ENCODE measurements at places on chromosomes 5 and 9. TPM values are rescaled to one million over a fixed set of nuclear protein-coding genes. Genes with fewer than 3 reads are reported as not detected.

CTSV gene
- 3.0 TPM for total RNA-seq

MRPL36 gene
- total RNA-seq: 45.6 TPM

- no peak for DNase-seq
These were observed 68.0 kb downstream of the UNC13B start for GRCh38 chr9:35229779-35230143.

DNA sequence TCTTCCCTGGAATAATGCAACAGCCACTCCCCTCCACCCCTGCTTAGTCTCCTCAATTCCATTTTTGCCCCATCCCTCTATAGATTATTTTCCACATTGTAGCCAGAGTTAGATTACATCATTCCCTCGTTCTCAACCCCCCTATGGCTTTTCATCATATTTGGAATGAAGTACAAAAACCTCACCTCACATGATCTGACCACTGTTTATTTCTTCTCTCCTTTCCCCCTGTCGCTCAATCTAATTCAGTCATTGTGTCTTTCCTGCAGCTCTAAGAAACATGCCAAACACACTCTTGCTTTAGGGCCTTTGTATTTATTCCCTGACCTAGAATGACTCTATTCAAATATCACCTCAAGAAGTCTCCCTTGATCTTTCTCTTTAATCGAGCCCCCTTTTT, 22.6 kb upstream of the HK3 start:
- DNase-seq: no peak

- DNase-seq: no peak
These were observed at the start of gene ADAMTS13 for GRCh38 chr9:133421615-133422542. TSS of gene ADAMTS13 (plus strand) at chr9:133422367. CDS start at chr9:133422444, 77 bp downstream.

DNA sequence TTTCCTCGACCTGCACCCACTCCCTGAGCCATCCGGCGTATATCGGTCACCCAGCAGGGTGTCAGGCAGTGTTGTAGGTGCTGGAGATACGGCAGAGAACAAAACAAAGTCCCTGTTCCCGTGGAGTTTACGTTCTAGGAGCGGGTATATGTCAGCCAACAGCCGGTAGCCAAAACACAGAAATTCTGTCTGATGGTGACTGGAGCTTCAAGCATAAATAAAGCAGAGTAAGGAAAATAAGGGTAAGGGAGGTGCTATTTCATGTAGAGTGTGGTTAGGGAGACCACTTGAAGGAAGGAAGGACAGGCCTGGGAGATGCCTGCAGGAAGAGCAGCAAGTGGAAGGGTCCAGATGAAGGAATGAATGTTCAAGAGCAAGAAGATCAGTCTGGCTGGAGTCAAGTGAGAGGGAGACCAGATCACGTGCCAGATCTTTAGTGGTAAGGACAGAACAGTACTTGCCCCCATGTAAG, 783 bp upstream of the ZFR start:
- DNase-seq: no peak

- peak; percentile 45 for DNase-seq
These were observed 299.4 kb upstream of the RASA1 start for GRCh38 chr5:86968301-86968753.

DNA sequence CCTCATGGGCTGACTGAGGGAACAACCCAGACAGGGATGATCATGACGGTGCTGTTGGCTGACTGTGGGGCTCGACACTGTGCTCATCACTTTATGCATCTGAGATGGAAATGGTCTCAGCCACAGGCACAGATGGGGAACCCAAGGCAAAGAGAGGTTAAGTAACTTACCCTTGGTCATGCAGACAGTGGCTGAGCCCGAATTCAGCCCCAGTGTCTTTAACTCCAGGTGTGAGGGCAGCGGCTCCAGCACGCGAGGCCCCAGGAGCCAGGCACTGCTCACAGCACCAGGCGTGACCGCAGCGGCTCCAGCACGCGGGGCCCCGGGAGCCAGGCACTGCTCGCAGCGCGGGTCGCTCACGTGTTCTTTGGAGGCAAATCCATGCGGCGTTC, 45.3 kb upstream of the FCN1 start:
- DNase-seq: no peak

DNA sequence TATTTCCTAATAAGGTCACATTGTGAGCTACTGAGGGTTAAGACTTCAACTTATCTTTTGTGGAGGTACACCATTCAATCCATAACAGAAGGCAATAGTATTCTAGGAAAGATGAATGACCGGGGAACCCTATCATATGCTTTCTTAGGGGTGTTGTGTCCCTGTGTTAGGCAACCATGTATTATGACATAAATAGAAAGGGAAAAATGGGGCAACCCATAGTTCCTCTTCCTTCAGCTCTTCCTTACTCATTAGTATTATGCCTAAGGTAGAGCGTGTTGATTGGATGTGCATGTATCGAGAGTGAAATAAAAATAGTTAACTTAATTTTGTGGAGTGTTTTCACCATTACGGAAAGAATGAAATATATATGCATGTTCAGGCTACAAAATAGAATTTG, 6.0 kb upstream of the CCNJL start:
- no peak for DNase-seq

DNA sequence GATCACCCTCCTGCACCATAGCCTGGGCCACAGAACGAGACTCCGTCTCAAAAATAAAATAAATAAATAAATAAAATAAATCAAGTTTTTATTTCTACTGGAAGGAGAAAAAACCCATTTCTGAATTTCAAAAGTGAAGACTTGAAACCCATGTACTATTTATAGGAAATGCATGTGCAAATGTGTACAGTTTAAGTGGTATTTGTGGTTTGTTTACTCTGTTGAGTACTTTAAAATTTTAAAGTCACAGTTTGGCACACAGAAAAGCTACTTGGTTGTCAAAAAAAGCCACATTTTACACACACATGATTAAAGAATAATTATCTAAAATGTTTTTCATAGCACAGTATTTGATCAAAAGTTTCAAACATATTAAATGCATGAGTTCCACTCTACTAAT, 43.6 kb downstream of the NR3C1 start:
- no peak for DNase-seq

All from Caki2 (cell line).